ENCODE measurements at places on chromosomes 16 and 17. TPM values are rescaled to one million over a fixed set of nuclear protein-coding genes. Genes with fewer than 3 reads are reported as not detected.

DNA sequence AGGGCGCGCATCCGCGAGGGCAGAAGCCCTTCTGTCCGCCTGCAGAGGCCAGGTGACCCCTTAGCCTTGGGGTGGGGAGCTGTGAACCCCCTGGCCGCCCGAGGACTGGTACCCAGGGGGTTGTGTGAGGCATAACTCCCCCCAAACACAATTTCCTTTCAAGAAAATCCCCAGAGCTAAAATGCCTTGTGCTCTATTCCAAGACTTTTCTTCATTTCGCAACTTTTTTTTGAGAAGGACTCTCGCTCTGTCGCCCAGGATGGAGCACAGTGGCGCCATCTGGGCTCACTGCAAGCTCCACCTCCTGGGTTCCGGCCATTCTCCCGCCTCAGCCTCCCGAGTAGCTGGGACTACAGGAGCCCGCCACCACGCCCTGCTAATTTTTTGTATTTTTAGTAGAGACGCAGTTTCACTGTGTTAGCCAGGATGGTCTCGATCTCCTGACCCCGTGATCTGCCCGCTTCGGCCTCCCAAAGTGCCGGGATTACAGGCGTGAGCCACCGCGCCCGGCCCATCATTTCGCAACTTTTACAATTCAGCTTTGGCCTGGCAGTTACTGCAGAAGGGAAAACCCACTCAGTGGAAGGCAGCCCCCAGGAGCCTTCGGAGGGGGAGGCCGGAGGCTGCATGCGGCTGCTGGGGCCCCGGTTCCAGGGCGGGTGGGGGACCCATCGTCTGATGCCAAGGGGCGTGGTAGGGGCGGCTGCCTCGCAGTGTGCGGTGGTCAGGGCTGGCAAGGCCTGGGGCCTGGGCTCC, 963 bp upstream of the APRT start:
- DNase-seq = peak; percentile 76
- H3K27ac ChIP-seq = peak overlapping the region; percentile 83
- H3K4me1 ChIP-seq = peaks cover 13% of the 10 kb centered on the region
- no peaks in the 10 kb centered on the region for H3K36me3 ChIP-seq

GRCh38 chr16:24853830-24854229, 8.1 kb downstream of the SLC5A11 start:
- peak; percentile 66 for DNase-seq
- H3K4me1 ChIP-seq = peaks cover 14% of the 10 kb centered on the region
- no peak overlapping the region for H3K27ac ChIP-seq
- no peaks in the 10 kb centered on the region for H3K27me3 ChIP-seq
- H3K4me3 ChIP-seq = no peak overlapping the region
- no peaks in the 10 kb centered on the region for H3K36me3 ChIP-seq

DNA sequence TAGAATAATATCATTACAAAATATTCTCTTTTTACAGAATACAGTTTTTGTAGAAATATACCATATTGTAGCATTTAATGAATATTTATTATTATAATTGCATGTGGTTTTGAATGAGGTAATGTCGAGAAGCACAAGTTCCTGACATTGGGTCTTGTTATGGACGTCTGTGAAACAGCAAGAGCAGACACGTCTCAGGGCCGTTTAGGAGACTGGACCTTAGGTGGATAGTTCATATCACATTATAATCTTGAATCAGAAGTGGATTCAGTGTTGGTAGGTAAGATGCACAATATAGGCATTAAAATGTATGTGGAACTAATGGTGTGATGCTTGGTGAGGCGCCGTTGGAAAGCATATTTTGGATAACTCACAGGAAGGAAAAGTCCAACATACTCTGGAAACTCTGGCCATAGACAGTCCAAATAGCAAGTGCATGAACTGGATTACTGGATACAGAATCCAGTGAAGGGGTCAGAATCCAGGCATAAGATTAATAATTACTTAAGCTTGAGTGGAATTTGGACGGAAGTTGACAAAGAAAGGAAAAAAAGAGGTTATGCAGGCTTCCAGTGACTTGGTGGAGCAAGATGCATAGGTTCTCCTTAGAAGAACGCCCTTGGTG, 17.2 kb downstream of the ABCA8 start:
- no peak overlapping the region for H3K4me3 ChIP-seq
- no peaks in the 10 kb centered on the region for H3K36me3 ChIP-seq
- H3K27me3 ChIP-seq = no peaks in the 10 kb centered on the region
- no peak overlapping the region for H3K27ac ChIP-seq
- DNase-seq = no peak
- no peaks in the 10 kb centered on the region for H3K4me1 ChIP-seq

The KCNAB3 gene
- 0.22 TPM for total RNA-seq

The ITGB4 gene
- not detected for total RNA-seq

The BCO1 gene
- total RNA-seq = not detected
